ENCODE measurements at places on chromosomes 5 and 9.

DNA sequence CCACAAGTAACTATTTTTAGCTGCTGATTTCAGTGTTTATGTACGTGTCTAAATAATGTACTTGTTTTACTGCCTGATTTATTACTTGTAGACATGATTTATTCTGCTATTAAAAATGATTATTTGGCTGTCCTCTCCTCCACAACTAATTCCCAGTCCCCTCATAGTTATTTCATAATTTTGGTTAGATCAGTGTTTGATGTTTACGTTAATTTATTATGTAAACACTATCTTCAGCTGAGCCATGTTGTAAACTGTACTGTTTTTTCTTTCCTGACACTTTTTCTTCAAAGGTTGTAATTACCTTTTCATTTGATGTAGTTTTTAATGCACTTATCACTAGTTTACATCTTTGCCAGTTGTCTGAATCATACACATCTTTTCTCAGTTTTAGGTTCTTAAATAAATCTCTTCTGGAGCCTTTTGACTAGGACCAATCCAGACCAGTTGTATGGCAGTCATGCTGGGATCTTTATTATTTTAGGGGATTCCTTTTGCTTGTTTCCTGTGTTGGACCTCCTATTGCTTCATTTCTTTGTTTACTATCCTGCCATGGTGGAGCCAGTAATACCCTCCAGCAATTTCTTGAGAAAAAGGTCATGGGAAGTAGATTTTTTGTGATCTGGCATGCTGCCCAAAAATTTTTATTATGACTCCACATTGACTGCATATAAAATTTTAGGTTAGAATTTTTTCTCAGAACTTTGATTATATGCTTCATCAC is 16.1 kb downstream of the AP3S1 start:
- no peak for DNase-seq

- no peak for DNase-seq
Observed at GRCh38 chr9:120925535-120926396, 830 bp downstream of the TRAF1 start.

DNA sequence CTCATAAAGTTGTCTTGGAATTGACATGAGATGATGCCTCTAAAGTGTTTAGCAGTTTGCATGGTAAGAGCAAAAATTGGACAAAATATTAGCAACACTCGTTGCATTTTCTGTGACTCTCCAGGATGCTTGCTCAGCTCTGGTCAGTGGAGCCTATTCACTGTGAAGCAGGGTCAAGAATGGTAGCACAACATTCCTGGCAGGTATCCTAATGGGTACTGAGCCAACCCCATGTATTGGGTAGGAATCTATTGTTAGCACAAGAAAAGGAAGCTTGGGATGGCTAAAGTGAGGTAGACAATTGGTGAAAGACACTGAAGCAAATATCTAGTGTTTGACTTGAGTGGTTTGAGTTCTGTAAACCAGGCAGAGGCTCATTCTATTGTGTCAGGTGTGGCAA is 10.4 kb upstream of the ACTBL2 start:
- no peak for DNase-seq

DNA sequence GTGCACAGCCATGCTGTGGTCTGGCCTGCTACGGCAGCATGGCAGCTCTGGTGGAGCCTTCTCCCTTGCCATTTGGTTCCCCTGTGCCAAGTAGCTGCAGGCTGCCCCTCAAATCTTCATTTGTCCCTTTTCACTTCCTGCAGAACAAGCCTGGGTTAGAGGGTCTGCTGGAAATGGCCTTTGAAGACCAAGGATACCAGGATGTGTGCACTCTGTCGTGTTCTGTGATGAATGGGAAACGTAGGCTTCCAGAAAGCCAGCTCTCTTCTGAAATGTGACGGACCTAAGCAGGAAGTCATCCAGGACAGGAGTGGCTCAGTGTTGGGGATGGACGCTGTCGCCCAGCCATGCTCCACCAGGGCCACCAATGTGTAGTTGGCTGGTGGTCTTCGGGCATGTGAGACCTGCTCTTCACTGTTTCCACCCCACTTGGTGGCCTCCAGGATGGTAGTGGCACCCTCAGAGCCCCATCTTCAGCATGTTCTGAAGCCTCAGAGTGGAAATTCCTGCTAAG is 3.4 kb upstream of the POMT1 start:
- no peak for DNase-seq

GRCh38 chr5:127827451-127827850 is 124.3 kb downstream of the CCDC192 start:
- DNase-seq, result no peak

GRCh38 chr5:87313216-87313615 is 45.5 kb downstream of the RASA1 start:
- DNase-seq, result no peak

DNA sequence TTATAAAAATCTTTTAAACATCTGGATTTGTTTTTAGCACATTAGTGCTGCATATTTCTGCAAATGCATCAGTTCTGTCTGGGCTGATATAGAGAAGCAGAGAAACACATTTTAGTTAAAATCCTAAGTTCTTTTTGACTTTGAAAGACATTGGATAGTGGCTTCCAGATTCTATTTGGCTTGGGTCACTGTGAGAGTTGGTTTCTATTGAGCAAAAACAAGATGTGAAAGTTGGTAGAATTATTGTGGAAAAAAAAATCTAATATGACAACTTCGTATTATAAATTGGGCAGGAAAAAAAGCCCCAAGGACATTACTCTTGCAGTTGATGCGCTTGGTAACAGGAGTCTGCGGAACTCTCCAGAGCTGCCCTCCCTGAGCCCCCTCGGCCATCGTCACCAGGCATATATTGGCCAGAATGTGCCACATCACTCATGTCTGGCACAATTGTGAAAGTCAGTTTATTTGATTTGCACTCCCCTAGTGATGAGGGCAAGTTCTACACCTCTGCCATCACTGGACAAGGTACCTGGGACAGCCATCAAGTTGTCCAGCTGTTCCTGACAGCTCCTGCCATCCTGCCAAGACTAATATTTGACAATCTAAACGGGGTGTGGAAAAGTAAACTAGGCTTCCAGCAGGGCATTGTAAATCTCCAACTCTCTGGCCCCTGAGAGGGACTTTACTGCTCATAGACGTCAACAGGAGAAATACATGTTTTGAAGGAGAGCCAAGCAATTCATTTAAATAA is 334.5 kb downstream of the TENT4A start:
- DNase-seq, result no peak

DNA sequence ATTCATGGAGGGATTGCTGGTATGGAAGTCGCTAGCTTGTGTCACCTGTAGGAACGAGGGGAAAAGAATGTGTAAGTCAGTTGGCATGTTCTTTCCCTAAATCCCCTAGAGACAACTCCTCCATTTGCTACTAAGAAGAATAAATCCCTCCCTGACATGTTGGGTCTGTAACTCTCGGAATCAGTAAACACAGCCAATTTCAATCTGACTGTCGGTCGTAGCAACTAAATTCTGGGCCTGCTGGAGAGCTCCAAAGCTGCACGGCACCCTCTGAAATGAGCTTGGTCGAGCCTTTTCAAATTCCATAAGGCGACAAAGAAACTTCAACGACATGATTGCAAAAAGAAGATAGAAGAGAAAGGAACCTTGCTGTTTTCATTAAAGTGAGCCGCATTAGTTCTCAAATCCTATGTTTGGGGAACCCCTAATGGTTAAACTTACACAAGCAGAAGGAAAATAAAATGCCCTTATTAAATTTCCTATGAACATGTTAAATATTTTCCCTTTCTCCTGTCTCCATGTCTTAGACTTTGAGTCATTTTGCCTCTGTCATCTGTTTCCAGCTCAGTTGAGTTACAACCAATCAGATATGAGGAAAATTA is 735.8 kb upstream of the WWC1 start:
- DNase-seq, result no peak

- DNase-seq, result no peak
Observed at GRCh38 chr9:97889941-97890887, 32.1 kb downstream of the TRMO start.

- DNase-seq, result no peak
Observed at GRCh38 chr9:78030296-78030552, 1.4 kb downstream of the GNAQ start.

- DNase-seq, result no peak
Observed at GRCh38 chr5:40356248-40356647, 323.5 kb upstream of the PTGER4 start.

GRCh38 chr5:174312270-174312617 is 266.7 kb downstream of the NSG2 start:
- no peak for DNase-seq

DNA sequence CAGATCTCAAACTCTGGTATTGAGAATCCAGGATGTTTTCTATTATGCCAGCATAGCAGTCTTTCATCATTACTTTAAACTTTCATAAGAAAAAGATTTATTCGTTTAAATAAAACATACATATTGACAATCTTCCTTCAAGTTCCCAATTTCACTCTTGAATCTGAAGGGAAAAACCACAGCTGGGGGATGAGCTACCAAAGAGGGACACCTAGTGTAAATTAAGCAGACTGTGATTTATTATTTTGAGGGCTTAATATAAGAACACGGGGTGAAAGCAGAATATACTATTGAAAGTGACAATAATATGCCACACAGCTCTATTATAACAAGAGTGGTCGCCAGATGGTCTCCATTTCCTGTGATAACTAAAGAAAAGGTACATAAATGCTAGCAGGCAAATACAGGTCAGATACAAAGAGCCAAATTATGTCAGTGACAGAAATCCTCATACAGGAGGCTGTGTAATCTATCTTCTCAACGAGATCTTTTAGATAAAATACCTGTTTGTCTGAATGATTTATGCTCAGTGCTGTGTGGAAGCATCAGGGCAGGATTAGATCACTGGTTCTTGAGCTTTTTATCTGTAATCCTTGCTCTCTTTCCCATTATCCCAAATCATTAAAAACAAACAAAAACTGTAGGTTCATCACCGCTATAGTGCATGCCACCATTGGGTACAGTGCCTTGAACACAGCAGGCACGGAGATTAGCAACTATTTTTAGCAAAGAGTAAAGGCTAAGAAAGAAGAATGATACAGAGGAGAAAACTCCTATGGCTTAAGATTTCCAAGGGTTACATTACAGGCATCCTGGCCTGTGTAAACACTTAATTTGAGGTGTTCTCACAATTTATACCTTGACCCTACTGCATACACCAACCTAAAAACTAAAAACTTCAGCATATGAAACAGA is 116.6 kb downstream of the DROSHA start:
- no peak for DNase-seq

GRCh38 chr9:114525513-114525912 is 20.2 kb upstream of the WHRN start:
- no peak for DNase-seq
